ENCODE measurements at places on chromosomes 7 and 10.

- DNase-seq: no peak
Measured at GRCh38 chr7:138378741-138379559, 81.1 kb upstream of the TRIM24 start.

- DNase-seq: no peak
Measured at GRCh38 chr7:45978010-45978681, 57.1 kb upstream of the IGFBP3 start.

DNA sequence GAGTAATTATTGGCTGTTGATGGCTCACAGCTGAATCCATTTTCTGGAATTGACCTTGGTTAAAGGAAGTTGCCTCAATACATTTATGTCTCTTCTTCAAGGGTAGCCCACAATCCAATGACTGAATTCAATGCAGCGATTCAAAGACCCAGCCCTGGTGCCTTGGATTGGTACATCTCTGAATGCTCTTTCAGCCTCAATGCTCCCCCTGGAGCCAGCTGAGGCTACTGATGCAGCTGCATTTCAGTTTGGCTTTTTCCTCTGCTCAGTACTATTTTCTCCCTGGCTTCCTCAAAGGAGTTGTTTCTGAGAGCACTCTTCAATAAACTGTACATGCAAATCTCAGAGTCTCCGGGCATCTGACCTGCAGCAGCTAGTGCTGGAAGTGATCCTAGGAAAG is 633 bp upstream of the EBLN1 start:
- no peak for DNase-seq

- DNase-seq: no peak
Measured at GRCh38 chr10:88944813-88945212, 7.8 kb downstream of the ACTA2 start.

- no peak for DNase-seq
Measured at GRCh38 chr7:126948664-126949063, 304.1 kb downstream of the GRM8 start.
